Activated naive CD4-positive, alpha-beta T cell (primary cell): ENCODE measurements at places on chromosomes 1 and 21.

- no peak for DNase-seq
Observed at GRCh38 chr1:44405031-44405797, at the start of gene RNF220. TSS of gene RNF220 (plus strand) at chr1:44405255.

- DNase-seq: no peak
Observed at GRCh38 chr21:38820471-38821239, 14.9 kb downstream of the ETS2 start.

DNA sequence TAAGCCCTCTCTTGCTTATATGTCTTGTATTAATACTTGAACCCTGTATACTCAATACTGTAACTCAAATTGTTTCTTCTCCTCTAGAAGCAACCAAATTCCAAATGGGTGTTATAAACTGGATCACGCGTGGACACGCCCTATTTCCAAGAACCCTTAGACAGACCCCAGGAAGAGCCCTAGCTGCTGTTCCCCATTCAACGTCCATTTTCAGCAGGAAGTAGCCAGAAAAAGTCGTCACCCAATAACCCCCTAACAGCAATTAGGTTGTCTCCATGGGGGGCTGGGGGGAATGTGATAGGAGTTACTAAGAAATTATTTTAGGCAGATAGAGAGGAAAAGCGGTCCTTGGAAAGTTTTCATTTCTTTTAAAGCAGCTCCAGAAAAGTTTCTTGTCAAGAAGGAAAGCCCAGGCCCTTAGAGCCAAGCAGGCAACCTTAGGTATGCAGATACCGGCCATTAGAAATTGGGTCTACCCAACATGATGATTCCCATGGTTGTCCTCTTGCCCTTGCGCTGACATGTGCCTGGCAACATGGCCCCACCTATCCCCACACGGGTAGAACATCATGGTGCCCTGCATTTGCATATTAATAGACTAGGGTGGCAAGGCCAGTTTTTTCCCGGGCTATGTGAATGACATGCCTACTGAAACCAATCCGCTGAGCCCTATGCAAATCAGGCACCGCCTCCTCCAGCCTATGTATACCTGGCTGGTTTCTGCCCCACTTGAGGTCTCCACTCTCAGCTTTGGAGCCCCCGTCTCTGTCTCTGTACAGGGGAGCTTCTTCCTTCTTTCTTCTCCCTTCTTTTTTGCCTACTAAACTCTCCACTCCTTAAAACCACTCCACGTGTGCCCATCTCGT is 4.0 kb upstream of the CD46 start:
- no peak for DNase-seq

- no peak for DNase-seq
Observed at GRCh38 chr1:85940656-85941306, 215.8 kb downstream of the COL24A1 start.

- no peak for DNase-seq
Observed at GRCh38 chr1:213986020-213986924, 1.5 kb upstream of the PROX1 start.

DNA sequence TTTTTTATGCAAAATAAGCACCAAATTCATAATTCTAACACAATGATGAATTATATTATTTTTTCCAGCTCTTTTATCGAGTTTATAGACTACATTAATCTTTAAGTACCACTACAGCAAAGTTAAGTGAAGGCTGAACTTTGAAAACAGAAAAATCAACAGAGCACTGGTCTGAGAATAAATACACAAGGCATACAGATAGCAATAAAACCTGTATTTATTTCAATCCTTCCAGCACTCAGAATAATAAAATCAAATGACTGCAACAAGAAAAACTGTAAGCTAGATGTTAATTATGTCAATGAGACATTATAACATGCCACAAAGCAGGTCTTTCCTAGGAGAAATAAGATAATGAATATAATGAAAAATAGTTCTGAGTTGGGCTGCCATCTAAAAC is 24.5 kb downstream of the NUCKS1 start:
- no peak for DNase-seq

GRCh38 chr21:19076031-19076430 is 672.4 kb upstream of the TMPRSS15 start:
- no peak for DNase-seq

DNA sequence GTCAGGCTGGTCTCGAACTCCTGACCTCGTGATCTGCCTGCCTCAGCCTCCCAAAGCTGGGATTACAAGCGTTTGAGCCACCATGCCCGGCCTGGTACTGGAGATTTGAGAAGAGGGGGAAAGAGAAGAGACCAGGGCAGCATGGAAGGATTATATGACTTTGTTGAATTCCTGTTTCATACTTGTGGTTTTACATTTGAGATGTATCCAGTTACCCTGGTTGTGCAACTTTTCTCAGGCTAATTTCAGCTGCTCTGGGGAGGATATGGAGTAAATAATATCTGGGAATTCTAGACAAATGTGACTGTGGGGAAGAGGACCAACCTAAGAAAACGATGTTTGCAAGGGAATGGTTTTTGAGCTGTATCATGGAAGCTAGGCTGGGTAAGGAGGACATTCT is 89.5 kb upstream of the GREM2 start:
- DNase-seq: no peak

- DNase-seq: no peak
Observed at GRCh38 chr1:113701429-113701828, 57.9 kb downstream of the PHTF1 start.

DNA sequence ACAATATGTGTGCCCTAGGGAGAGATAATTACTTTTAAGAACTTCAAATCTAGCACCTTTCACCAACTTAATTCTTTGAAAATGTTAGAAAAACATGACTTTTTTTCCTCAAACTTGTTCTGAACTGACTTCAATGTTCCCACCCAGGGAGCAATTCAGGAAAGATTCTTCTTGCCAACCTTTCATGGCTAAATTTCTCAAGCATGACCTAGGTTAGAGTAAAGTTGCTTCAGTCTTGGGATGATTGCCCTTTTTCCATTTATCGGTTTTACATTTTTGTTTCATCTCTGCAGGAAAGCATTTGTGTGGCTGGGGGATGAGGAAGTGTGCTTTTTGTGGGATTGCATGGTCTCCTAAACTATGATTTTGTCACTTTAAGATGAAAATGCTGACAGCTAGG is 647.7 kb downstream of the LTN1 start:
- no peak for DNase-seq

DNA sequence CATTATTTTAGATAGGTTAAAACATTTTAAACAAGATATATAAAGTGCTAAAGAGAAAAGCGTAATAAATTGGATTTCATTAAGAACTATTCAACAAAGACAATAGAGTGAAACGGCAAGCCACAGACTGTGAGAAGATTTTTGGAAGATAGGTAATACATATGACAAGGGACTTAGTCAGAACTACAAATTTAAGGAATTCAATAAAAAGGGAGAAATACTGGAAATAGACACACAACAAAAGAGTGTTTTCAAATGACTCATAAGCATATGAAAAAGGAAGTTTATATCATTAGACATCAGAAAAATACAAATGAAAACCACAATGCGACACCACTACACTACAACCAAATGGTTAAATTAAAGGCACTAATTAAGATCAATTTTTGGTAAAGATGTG is 90.5 kb downstream of the GDAP2 start:
- DNase-seq: no peak

GRCh38 chr21:38631206-38631605 is 132.9 kb upstream of the ERG start:
- DNase-seq: no peak

- no peak for DNase-seq
Observed at GRCh38 chr21:27421654-27422053, 454.8 kb upstream of the ADAMTS5 start.

GRCh38 chr1:150173141-150173585 is 23.4 kb downstream of the PLEKHO1 start:
- no peak for DNase-seq

DNA sequence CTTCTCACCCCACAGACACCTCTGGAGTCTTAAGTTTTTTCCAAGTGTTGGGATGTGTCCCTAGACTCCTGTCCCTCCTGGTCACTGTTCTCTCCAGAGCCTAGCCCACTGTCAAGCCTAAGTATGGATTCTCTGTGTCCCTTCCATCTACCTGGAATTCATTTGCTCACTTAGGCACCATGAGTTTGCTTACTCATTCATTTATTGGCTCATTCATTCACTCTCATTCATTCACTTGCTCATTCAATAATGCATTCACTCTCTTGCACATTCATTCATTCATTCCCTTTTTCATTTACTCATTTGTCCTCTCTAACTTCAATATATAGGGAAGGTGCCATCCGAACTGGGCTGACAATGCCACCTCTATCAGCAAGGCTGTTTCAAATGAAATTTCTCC is 1.6 kb downstream of the S100A16 start:
- DNase-seq: no peak

DNA sequence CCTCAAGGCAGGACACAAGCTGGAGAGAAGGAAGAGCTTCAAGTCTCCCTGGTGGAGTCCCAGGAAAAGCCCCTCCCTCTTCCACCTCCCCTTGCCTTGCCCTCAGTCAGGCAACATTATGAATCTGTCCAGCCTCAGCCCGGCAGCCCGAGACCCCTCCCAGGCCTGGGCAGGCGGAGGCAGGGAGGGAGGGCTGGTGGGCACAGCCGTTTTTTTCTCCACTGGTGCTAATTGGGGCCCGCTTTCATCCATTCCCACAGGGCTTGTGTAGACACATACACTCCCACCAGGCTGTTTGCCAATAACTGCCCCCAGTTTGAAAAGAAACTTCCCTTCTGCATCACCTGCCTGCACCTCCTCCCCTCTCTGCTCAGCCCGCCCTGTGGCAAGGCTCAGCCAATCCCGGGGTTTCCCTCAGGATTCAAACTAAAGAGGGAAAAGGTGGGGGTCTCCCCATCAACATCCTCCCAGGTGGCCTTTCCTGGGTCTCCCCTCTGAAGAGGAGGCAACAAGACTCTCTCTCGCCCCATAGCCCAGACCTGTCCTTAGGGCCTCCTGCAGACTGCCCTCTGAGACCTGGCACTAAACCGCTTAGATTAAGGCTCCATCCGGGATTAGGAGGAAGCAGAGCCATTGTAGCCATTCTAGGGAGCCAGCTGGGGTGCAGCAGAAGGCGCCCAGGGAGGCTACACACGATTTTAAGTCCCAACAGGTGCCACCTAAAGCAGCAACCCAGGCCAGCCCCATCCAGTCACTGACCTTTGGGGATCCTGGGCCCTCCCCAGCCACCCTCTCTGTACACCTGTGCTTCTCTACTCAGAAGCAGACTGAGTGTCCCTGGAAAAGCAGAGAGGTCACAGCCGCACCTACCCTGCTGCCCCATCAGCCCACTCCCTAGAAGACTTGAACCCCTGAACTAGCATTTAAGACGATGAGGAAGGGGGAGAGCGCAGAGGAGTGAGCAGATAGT is 3.5 kb downstream of the IGSF9 start:
- DNase-seq: no peak

DNA sequence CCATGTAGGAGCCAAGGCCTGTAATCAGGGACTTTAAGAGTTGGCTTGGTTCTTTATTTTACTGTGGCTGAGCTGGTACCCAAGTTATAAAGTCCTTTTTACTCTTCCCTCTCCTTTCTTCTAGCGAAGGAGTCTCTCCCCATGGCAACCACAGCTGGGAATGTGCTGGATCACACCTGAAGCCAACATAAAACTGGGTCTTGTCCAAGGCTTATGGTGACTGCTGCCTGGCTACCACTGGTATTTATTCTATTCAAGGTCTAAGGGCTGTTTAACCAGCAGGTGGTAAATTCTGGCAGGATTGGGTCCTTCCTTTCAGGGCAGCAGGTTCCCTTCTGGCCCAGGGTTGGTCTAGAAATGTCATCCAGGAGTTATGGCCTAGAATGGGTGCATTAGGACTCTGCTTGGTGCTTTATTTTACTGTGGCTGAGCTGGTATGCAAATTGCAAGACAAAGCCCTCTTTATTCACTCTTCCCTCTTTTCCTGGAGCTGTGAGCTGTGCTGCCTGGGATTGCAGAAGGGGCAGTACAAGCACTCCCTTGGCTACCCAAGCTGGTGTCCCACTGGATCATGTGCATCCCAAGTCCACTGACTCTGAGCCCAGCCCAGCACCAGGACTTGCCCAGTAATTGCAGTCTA is 26.6 kb downstream of the SLC22A15 start:
- DNase-seq: no peak

DNA sequence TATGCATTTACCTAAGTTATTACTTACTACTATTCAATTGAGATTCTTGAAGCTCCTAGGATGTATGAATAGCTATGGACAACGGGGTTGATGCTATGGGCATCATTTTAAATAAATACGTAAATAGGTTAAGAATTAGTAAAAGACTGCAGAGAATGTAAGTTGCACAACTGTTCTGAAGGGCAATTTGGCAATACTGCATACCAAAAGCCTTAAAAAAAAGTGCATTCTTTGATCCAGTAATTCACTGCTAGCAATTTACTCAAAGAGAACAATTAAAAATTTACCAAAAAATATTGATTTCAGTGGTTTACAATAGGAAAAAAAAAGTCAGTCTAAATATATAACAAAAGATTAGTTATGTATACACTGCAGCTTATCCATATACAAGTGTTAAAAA is 3.5 kb downstream of the ARPC5 start:
- no peak for DNase-seq

GRCh38 chr1:15328351-15329103 is 81.2 kb upstream of the EFHD2 start:
- no peak for DNase-seq

DNA sequence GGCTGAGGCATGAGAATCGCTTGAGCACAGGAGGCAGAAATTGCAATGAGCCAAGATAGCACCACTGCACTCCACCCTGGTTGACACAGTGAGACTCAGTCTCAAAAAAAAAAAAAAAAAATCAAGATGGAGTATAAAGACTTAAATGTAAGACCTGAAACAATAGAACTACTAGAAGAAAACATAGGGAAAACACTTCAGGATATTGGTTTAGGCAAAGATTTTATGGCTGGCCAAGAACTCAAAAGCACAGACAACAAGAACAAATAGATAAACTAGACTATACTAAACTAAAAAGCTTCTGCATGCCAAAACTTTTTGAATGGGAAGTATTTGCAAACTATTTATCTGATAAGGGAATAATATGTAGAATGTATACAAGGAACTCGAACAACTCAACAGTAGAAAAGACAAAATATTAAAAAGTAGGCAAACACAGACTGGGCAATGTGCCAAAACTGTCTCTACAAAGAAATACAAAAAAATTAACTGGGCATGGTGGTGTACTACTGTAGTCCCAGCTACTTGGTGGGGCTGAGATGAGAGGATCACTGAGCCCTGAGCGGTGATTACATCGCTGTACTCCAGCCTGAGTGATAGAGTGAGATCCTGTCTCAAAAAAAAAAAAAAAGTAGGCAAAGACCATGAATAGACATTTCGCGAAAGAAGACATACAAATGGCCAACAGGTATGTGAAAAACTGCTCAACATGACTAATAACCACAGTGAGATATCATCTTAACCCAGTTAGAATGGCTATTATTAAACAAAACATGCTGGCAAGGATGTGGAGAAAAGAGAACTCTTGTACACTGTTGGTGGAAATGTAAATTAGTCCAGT is 25.3 kb downstream of the DTL start:
- no peak for DNase-seq

- no peak for DNase-seq
Observed at GRCh38 chr1:213120386-213120785, 69.3 kb downstream of the RPS6KC1 start.

- DNase-seq: no peak
Observed at GRCh38 chr1:234611847-234612351, 1.9 kb upstream of the IRF2BP2 start.

DNA sequence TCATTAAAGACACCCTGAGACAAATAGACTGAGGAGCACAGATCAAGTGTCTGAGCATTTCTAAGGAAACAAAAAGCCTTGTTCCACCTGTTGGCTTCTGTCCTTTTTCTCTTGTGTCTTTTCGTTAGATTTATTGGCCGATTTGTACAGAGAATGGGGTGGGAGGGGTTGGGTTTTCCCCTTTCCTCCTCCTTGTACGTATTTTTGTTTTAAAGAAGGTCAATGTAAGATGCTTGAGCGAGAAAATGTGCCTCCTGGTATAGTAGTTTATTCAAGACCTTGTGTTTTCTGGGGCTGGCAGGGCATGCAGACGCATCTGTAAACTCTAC is 1.2 kb downstream of the BCL9 start:
- DNase-seq: no peak
